ENCODE measurements at places on chromosomes 3 and 15.

GRCh38 chr15:70974004-70974832 lies 81.6 kb downstream of the LRRC49 start:
- DNase-seq = peak; percentile 2

- DNase-seq = no peak
Measured at GRCh38 chr3:17605032-17605431, 137.4 kb downstream of the TBC1D5 start.

DNA sequence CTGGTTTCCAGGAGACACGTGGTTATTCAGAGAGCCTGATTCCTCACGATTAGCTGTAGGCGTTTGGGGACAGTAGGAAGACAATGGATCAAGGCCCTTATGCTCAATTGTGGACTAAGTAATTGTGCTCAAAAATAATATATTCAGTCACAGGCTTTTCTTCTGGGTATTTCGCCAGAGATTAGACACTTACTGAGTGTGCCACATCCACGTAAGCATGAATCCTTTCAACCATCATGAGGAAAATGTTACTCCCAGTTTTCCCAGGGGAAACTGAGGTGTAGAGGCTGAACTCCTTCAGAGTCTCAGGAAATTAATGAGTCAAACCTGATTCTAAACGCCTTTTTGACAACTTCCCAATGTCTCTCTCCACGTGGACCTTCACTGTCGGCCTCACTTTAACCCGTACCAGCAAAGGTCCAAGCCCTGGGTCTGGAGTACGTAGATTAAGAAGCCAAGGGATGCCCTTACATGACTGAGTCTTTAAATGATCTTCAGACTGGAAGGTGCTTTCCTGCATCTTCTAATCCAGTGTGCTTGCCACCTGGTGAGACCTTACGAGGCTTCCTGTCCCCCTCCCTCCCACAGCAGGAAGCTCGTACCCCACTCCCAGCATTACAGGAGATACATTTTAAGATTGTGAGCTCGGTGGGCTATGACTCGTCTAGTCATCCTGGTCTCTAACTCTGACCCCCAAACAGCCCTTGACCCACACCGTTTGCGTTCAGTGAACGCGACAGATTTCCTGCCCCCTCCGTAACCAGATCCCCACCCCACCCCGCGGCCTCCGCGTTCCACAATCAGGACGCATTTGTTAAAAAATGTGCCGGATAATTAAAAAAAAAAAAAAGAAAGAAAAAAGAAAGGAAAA lies 1.7 kb downstream of the PKM start:
- DNase-seq = peak; percentile 22

DNA sequence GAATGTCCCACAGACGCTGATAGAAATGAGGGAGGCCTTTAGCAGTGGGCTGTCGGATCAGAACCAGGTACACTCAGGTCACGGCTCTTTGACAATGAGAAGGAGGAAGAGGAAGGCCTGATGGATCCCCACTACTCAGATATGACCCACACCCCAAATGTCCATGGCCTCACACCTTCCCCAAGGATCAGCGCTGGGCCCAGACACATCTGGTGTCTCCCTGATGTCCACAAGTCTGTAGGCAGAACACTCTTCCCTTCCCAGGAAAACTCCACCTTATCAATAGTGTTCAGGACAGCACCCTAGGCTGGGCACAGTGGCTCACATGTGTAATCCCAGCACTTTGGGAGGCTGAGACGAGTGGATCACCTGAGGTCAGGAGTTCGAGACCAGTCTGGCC lies 33.3 kb upstream of the SFMBT1 start:
- DNase-seq = no peak

DNA sequence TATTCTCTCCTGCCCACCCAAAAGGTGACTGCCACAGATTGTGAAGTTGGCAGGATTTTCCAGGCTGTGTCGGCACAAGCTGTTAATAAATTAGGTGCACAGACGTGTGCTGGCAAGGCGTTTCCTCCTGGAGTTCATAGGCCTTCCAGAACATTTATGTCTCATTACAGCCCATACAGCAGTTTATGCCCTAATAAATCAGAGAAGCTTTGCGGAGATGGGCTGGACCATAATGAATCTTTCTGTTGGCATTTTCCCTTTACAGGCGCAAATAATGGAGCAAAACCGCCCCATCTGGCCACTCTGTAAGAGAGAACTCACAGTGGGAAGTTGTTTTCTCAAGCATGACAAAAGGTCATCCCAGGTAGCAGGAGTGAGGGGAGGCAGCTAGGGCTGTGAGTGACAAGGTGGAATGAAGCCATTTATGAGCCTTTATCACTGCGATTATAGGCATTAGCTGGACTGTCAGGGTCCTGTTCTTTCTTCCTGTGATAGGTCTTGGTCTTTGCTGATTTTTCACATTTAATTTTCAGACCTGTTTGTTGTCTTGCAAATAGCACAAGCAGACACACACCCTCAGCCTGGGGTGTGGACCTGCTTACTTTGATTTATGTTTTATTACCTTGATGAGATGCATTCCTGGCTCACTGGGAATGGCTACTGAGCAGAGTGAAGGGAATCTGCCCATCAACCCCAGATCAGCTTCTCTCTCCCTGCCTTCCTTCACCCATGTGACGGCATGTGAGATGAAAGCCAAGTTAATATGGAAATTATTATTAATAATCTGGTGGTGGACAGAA lies 257.5 kb downstream of the LRTM1 start:
- DNase-seq = no peak

GRCh38 chr3:124322309-124322880 lies 330.5 kb upstream of the ROPN1 start:
- DNase-seq = no peak

- DNase-seq = peak; percentile 54
Measured at GRCh38 chr15:69725957-69726356, 273.3 kb downstream of the RPLP1 start.

DNA sequence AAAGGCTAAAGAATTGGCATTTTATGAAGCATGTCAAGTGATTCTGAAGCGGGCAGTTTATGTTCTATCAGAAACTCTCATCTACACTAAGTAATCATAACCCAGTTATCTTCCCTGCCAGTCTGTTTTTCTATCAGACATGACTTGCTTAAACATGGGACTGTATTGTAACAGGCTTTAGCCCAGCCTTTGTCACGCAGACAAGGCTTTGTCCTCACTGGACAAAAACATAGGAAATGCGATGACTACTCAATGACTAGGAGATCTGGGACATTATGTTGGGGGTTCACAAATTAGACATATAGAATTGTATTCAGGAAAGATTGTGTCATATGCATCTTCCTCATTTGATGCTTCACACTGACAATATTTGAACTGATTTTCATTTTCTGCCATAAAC lies 115.5 kb downstream of the GADL1 start:
- no peak for DNase-seq

DNA sequence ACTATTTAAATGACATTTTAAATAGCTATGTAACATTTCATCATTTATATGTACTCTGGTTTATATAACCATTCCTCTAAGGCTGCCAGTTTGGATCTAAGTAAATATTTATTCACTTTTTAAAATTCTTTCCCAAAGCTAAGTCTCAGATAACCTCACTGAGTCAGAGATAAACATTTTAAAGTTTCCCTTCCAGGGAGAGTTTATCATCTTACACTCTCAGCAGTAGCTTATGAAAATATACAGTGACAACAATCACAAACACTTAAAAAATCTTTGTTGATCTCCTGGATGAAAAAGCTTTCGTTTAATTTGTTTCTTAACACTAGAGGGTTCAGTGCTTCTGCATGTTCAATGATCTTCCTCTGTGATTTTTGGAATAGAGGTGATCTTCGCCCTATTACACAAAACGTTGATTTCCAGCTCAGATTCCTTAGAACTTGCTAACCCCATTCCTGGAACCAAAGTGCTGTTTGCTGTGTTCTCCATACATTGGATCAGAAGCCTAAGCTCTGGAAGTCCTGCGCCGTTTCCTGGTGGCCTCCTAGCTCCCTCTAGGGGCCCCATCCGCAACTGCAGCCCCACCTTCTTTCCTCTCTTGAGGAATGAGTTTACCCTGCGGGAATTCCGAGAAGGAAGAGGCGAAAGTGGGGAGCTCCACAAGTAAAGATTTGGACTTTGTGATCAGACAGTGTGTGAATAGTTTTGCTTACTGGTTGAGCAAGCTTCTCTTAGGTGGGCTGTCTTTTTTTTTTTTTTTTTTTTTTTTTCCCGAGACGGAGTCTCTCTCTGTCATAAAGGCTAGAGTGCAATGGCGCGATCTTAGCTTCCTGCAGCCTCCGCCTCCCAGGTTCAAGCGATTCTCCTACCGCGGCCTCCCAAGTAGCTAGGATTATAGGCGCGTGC lies 29.3 kb upstream of the SACM1L start:
- peak; percentile 69 for DNase-seq

GRCh38 chr3:189563853-189564563 lies 67.2 kb upstream of the TP63 start:
- DNase-seq = no peak

- peak; percentile 82 for DNase-seq
Measured at GRCh38 chr3:183822631-183823030, 2.7 kb downstream of the MAP6D1 start.

DNA sequence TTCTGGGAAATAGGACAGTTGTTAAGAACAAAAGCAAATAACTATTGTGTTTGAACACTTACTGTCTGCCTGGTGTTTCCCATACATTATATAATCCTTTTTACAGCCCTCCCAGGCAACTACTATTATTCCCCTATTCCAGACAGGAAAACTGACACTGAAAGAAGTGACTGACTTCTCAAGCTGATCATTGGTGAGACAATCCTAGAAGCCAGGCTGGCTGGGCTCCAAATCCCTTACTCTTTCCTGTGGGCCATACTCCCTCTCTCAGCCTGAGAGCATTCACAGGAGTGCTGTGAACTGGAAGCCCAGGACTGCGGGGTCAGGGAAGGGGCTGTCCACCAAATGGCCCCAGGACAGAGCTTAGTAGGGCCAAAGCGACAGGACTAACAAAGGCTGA lies 39.2 kb upstream of the PDE8A start:
- no peak for DNase-seq

- no peak for DNase-seq
Measured at GRCh38 chr15:82830427-82831173, 21.2 kb downstream of the WHAMM start.

GRCh38 chr3:152245498-152246170 lies 23.1 kb upstream of the MBNL1 start:
- no peak for DNase-seq

- no peak for DNase-seq
Measured at GRCh38 chr15:31457631-31458526, 131.2 kb downstream of the KLF13 start.

DNA sequence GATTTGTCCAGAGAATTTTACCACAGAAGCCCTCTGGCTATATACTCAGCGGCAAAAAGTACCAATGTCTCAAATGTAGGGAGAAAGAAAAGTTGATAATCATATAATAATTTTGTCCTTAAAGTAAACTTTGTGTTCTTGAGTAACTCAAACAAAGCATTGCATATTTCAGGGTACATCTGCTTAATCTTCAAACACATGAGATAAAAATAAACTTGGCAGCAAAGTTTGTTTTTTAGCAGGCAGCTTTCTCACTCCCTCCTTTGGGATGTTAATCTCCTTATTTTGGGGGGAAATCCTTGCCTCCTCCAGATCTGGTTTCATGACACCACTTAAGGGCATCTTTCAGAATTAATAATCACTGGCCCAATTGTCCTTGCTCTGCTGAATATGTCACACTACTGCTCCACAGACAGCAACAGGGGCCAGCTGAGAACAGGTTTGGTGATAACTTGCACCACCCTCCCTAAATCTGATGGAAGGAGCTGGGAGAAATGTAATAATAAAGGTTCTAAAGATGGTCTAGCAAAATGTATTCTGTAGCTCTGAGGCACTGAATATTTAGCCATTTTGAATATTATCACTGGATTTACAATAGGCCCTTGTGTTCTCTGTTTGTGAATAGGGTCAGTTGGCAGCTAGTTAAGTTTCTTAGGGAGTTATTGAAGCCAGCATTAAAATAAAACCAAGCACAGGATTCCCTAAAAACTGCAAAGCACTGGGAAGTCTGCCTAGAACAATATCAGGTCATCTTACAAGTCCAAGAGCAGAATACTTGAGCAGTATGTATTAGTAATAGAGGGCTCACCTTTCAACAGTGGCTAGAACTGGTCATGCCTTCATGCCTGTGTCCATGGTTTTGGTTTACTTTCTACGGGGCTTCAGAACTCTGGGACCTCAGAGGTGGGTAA lies 79.2 kb downstream of the EFL1 start:
- DNase-seq = peak; percentile 82

Measured in pons (tissue), 1 donor.